Activated CD4-positive, alpha-beta memory T cell treated with anti-CD3 and anti-CD28 coated beads for 36 hours (primary cell): ENCODE measurements at places on chromosomes 3 and 15. TPM values are rescaled to one million over a fixed set of nuclear protein-coding genes. Genes with fewer than 3 reads are reported as not detected.

LDHAL6B gene
- total RNA-seq: not detected

GP9 gene
- total RNA-seq: not detected

C15orf62 gene
- total RNA-seq: 0.43 TPM

BAHD1 gene
- 18.8 TPM for total RNA-seq

CCDC54 gene
- total RNA-seq: not detected

SCN11A gene
- total RNA-seq: 0.02 TPM

CAV3 gene
- total RNA-seq: not detected

FAM43A gene
- total RNA-seq: 7.4 TPM

LARP6 gene
- 0.17 TPM for total RNA-seq

GPR160 gene
- total RNA-seq: 7.0 TPM

MAP6D1 gene
- 1.00 TPM for total RNA-seq

HRH1 gene
- total RNA-seq: 2.9 TPM

LXN gene
- total RNA-seq: 8.6 TPM

FLNB gene
- total RNA-seq: 26.0 TPM

COLQ gene
- total RNA-seq: 1.4 TPM

FETUB gene
- total RNA-seq: not detected

TMEM212 gene
- total RNA-seq: not detected

TMEM207 gene
- total RNA-seq: not detected

ASB14 gene
- not detected for total RNA-seq

CCR4 gene
- total RNA-seq: 137 TPM

MOBP gene
- not detected for total RNA-seq

MAGEL2 gene
- not detected for total RNA-seq

ZNF660 gene
- total RNA-seq: 0.10 TPM

APOD gene
- total RNA-seq: 0.48 TPM

CPNE9 gene
- not detected for total RNA-seq

PDZRN3 gene
- not detected for total RNA-seq

CYP1A1 gene
- total RNA-seq: 1.1 TPM

CPN2 gene
- total RNA-seq: not detected

DLEC1 gene
- 0.70 TPM for total RNA-seq

CLRN1 gene
- not detected for total RNA-seq

GUCA1C gene
- total RNA-seq: not detected

P2RY14 gene
- total RNA-seq: 0.26 TPM

CHRD gene
- not detected for total RNA-seq

GPR87 gene
- total RNA-seq: 1.1 TPM

AHSG gene
- not detected for total RNA-seq

SCN5A gene
- total RNA-seq: 0.34 TPM

CPB1 gene
- total RNA-seq: not detected

MESP2 gene
- not detected for total RNA-seq

PLA2G4D gene
- not detected for total RNA-seq

NEK10 gene
- 0.48 TPM for total RNA-seq

SEMA6D gene
- total RNA-seq: not detected

ABHD17C gene
- 9.0 TPM for total RNA-seq

PLA2G4E gene
- not detected for total RNA-seq

CTXND1 gene
- not detected for total RNA-seq

FOXB1 gene
- total RNA-seq: 1.5 TPM

DNAH1 gene
- total RNA-seq: 13.5 TPM

EAF2 gene
- total RNA-seq: 14.8 TPM
